ENCODE measurements at places on chromosomes 6 and 20. TPM values are rescaled to one million over a fixed set of nuclear protein-coding genes. Genes with fewer than 3 reads are reported as not detected.

RIPPLY2 gene
- polyA plus RNA-seq, result not detected

DNA sequence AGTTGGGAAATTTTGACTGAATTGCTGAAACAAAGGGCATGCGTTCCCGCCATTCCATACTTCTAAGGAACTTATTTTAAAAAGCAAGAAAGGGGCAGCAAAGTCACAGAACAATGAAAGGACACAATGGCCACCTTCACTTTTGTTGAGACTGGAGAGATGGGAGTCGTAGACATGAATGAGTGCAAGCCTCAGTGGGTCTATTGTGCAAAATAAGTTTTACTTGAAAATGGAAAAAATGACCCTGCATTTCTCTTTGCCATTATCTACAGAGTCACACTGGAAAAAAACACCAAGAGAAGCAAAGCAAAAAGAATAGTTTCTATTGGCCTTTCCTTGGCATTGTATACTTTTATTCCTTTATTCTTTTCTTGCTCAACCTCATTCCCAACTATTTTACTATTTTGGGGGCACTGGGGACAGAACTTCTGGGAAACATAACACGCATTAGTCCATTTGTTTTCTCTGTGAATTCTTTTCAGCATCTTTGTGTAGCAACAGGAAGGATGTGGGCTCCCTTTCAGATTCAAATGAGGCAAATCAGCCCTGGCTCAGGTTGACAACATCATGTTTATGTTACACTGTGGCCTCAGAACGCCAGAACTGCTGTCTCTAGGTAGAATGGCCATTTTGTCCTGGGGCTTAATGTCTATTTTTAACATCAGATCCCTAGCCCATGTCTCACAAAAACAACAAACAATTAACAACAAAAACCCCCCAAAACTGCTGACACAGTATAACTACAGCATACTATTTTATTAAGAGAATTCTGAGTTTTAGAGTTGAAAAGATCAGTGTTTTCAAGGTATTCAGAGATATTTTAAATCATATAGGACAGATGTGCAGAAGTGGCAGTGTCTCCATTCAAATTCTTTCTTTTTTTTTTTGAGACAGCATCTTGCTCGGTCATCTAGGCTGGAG, 122.2 kb downstream of the FYN start:
- DNase-seq, result no peak

DNA sequence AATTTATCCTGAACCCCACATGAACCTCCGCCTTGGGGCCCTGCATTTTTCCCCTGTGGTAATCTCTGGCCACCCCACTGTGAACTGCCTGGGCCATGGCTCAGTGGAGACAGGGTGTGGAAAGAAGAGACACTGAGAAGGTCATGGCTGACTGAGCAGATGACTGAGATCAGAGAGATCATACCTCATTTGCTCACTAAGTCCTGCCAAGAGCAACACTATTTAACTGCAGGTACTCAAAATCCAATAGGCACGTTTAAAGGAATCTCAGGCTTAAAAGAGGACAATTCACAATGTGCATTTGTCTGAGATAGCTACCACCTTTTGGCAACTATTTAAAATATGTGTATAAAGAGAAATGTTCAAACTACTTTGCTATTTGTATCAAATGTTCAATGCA, 305.0 kb downstream of the GMDS start:
- no peak for DNase-seq

GPLD1 gene
- 2.5 TPM for polyA plus RNA-seq

SUMO4 gene
- polyA plus RNA-seq, result 0.53 TPM

DNA sequence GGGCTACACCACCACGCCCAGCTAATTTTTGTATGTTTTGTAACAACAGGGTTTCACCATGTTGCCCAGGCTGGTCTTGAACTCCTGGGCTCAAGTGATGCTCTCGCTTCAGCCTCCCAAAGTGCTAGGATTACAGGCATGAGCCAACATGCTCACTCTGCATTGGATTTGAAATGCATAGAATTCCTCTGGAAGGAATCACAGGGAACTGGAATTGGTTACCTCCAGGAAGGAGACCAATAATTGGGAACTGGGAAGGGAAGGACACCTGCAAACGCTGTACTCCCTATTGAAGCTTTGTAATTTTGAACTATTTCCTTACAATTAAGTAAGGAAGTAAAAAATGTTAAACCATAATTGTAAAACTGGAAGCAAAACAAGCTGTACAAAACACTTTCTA, 12.3 kb upstream of the TP53INP2 start:
- DNase-seq, result no peak

HSPA12B gene
- 21.4 TPM for polyA plus RNA-seq

DNA sequence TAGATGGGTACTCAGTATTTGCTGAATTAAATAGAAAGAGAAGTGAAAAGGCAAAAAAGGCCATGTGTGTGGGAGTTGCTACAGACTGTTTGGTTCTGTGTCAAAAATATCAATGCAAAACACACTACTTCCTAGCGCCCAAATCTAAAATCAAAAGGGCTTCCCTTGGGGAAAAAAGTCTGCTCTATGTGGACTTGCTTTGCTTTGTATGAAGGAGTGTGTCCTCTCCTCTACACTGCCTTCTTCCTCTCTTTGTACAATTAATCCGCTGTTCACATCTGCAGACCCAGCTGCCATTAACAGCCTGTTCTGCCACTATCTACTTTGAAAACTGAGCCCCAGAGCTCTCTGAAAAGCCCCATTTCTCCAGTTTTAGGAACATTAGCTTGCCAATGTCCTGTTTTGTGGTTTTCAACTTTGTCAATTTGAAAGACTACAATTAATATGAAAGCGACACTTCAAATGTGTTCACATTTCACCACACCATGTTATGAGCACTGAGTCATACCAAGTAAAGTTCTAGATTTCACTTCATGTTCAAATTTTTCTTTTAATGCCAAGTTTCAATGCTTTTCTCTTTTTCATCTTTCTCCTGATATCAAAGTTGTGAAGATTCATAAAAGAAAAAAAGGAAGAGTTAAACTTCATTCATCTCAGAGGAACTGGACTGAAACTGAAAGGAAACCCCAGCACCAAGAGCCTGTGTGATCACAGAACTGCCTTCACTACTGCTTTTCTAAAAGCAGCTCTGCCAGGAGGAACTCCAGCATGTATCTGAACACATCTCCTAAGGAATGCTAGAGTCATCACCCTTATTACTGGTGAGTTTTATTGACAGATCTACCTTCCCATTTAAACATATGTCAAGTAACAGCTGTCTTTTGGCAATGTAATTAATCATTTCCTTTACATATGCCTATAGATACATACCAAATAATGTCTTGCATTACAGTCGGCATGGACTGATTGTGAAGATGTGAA, 102.6 kb downstream of the KIF13A start:
- no peak for DNase-seq

GRCh38 chr20:25282034-25282781, 34.3 kb downstream of the PYGB start:
- no peak for DNase-seq

FAM162B gene
- 5.5 TPM for polyA plus RNA-seq

NRN1 gene
- polyA plus RNA-seq, result 28.1 TPM

GRCh38 chr20:12166053-12166717, 248.5 kb downstream of the BTBD3 start:
- no peak for DNase-seq

- DNase-seq, result no peak
Observed at GRCh38 chr6:130574146-130574545, 208.3 kb downstream of the TMEM200A start.

PSORS1C1 gene
- 1.7 TPM for polyA plus RNA-seq

GRCh38 chr6:8108031-8108660, 5.8 kb upstream of the EEF1E1 start:
- no peak for DNase-seq
